Pancreas (tissue), 10 donors: ENCODE measurements at places on chromosomes 13 and 19. TPM values are rescaled to one million over a fixed set of nuclear protein-coding genes. Genes with fewer than 3 reads are reported as not detected.

- DNase-seq: peak; percentile 77
These were observed 73.8 kb downstream of the GADD45B start for GRCh38 chr19:2549701-2550191.

- DNase-seq: no peak
These were observed 6.0 kb downstream of the STK24 start for GRCh38 chr13:98570929-98571372.

Gene TEX29
- polyA plus RNA-seq: 2.2 TPM

Gene ZNF763
- 3.6 TPM for polyA plus RNA-seq

Gene TBXA2R
- polyA plus RNA-seq: 1.5 TPM

- DNase-seq: no peak
These were observed 85.0 kb downstream of the GGACT start for GRCh38 chr13:100503622-100504021.

- no peak for DNase-seq
These were observed 20.4 kb downstream of the NOSIP start for GRCh38 chr19:49559928-49560327.

Gene RBM42
- polyA plus RNA-seq: 38.6 TPM

GRCh38 chr19:50039968-50040367 is 14.2 kb downstream of the ZNF473 start:
- DNase-seq: no peak

- DNase-seq: no peak
These were observed 5.0 kb downstream of the XRCC1 start for GRCh38 chr19:43570174-43570791.

Gene GRIK5
- polyA plus RNA-seq: 4.8 TPM

DNA sequence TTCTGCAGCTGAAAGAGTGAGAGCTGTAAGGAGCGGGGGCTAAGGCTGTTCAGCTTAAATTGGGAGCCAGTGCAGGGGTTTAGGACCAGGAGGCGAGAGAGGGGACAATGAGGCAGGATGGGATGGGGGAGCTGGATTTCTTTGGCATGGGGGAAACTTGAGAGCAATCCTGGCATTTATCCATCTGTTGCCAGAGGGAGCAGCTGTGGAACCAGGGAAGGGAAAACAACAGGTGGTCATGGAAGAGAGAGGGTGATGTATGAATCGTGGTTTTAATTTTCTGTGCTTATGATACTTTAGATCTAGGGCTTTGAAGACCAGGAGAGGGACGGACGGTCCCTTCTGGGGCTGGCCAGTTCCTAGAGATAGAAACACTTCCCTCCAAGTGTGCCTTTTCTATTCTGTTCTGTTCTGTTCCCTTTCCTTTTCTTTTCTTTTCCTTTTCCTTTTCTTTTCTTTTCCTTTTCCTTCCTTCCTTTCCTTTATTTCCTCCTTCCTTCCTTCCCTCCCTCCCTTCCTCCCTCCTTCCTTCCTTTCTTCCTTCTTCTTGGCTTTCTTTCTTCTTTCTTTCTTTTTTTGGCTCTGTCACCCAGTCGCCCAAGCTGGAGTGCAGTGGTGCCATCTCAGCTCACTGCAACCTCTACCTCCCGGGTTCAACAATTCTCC is 16.0 kb upstream of the CCL25 start:
- no peak for DNase-seq

Gene S1PR4
- polyA plus RNA-seq: 0.23 TPM

- DNase-seq: no peak
These were observed 16.6 kb downstream of the DDX39A start for GRCh38 chr19:14402332-14403144.

- no peak for DNase-seq
These were observed 135.7 kb downstream of the MIPEP start for GRCh38 chr13:23753458-23753857.

Gene BORA
- 1.2 TPM for polyA plus RNA-seq

DNA sequence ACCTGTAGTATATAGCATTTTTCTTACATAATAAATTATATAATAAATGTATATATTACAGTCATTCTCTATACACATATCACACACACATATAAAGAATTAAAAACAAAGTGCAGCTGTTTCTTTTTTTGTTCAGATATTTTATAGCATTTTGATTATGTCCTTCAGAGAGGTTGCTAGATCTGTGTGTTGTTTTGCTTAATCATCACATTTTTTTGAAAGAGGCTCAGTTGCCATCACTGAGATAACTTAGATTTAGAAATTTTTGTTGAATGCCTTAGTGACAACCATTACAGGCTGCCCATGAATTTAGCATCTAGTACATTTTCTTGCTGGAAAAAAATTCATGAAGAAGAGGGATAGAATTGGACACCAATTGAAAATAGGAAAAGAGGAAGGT is 545.2 kb upstream of the PCDH9 start:
- no peak for DNase-seq

DNA sequence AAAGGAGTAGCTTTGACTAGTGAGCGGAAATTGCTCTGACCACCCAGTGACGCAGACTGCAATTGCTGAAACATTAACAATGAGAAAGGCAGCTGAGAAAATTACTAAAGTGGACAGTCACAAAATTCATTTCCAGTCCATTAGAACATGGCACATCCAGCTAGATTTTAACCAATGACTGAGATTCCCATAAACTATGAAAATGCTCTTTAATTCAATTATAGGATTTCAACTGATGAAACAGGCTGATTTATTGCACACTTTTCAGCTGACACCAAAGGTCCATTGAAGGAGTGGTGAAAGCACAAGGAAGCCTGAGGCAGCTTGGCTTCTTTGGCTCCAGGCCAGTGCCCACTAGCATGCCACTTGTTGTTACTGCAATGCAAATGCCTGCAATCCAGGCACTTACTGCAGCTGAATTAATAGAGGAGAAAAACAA is 933.4 kb downstream of the SLITRK6 start:
- DNase-seq: no peak

GRCh38 chr19:51372021-51372648 is 319 bp downstream of the NKG7 start:
- DNase-seq: no peak
